AG04449 (cell line): ENCODE measurements at places on chromosomes 12 and 14.

DNA sequence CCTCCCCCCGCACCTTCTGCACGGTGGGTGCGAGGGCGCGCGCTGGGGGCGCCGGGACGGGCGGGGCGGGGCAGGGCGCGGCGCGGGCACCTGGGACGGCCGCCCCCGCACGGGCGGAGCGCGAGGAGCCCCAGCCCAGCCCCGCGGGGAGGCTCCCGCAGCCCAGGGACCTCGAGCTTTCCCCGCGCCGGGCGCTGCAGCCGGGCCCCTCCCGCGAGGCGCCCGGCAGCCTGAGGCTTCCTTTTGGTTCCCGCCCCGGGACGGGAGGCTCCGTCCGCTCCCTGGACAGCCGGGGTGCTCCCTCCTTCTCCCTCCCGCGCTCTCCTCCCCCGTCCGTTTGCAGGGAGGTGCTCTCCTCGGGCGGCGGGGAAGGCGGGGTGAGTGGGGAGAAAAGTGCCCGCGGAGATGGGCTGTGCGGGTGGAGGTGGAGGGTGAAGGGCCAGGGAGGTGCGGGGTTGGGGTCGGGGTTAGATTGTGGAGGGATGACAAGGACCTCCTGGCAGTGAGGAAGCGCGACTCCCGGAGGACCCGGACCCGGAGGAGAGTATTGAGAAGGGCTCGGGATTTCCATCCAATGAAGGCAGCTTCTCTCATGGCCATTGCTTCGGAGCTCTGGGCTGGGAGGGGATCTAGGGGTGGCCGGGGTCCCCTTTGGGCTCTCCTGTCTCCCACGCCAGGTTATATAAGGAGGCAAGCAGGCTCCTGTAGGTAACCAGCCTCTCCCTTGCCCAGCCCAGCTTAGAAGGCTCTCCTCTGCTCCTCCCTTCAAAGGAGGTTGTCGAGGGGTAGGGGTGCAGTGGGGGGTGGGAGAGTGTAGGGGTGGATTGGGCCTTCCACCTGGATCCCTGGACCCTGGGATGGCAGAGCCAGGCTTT lies 645 bp downstream of the JDP2 start:
- DNase-seq: no peak

DNA sequence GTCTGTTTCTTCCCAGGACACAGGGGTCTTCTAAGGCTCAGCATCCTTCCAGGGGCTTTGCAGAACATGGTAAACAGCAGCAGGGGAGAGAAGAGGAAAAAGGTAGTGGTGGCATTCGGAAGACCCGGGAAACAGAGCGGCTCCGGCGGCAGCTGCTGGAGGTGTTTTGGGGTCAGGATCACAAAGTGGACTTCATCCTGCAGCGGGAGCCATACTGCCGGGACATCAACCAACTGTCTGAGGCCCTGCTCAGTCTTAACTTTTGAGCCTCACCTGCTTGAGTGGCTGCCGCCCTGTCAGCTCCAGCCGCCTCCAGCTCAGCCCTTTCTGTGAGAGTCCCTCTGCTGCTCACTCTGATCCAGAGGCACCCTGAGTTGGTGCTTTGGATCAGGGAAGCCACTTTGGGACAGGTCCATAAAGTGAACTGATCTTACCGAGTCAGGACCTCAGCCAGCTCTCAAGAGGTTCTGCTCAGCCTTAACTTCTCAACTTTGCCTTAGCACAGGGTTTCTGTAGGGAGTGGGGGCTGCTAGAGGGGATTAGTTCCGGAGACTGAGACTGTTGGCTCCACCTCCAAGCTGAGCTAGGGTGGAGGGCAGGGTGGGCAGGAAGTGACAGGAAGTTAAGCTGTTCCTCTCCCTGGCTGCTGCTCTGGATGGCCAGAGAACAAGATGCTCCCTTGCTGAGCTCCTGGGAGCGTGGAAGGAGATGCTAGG lies 5.4 kb downstream of the SDR39U1 start:
- DNase-seq: no peak

- DNase-seq: no peak
Observed at GRCh38 chr12:1605129-1606020, 11.0 kb upstream of the FBXL14 start.

DNA sequence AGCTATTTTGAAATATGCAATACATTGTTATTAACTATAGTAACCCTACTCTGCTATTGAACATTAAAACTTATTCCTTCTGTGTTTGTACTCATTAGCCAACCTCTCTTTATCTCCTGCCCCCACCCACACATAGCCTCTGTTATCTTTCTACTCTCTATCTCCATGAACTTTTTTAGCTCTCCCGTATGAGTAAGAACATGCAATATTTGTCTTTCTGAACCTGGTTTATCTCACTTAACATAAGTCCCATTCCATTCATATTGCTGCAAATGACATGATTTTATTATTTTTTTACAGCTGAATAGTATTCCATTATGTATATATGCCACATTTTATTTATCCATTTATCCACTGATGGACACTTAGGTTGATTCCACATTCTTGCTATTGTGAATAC lies 79.0 kb upstream of the AMIGO2 start:
- no peak for DNase-seq

GRCh38 chr12:13979772-13980378 lies 1.5 kb downstream of the GRIN2B start:
- DNase-seq: no peak
